ENCODE measurements at places on chromosomes 6 and 20.

DNA sequence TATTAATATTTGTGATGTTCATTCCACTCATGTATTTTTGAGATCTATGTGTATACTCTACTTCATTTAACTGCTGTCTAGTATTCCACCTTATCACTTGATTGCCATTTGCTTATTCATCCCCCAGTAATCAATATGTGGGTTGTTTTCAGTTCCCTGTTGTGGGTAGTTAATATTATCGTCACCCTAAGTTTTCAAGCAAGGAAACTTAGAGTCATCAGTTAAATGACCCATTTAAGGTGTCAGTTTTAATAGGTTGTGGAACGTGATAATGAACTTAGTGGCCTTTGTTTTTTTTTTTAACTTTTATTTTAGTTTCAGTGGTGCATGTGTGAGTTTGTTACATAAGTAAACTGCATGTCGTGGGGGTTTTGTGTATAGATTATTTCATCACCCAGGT is 90.3 kb downstream of the SLC24A3 start:
- no peak for DNase-seq

DNA sequence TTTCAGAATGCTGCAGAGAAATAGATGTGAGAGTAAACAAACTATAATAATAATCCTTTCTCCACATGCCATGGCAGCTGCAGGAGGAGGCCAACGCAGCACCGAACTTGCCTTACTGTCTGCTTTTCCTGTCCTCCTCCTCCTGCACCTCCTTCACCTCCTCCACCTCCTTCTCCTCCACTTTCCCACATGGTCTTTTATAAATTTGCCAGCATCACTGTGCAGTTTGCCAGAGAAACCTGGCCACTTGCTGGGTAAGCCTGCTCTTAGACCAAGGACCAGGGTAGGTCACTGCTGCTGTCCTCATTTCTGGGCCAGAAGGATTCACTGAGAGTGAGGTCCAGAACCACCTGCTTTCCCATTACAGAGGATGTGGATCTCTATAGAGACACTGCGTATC is 8.7 kb downstream of the SGK1 start:
- DNase-seq = no peak

- DNase-seq = no peak
These were observed 5.0 kb downstream of the GCNT2 start for GRCh38 chr6:10526156-10526555.

GRCh38 chr6:147142684-147143245 is 61.5 kb upstream of the STXBP5 start:
- DNase-seq = no peak

- DNase-seq = no peak
These were observed 261.9 kb downstream of the PHF3 start for GRCh38 chr6:63897459-63897858.

- no peak for DNase-seq
These were observed 114.8 kb downstream of the MOXD1 start for GRCh38 chr6:132286298-132287019.

DNA sequence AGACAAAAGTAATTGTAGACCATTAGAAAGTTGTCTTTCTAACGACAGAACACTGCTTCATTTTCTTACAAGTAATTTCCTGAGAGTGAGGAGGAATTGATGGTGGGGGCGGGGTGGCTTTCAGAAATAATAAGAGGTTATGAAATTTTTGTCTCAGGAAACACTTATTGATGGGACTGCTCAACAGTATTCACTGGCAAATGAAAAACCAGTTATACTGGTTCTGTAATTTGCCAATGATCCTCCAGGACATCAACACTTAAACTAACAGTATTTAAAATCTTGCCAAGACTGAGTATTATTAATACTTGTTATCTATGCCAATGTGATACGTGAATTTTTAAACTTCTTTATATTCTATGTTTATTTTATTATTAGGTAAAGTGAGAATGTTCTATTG is 41.8 kb upstream of the FUT9 start:
- DNase-seq = no peak

GRCh38 chr6:159061805-159062563 is 17.2 kb upstream of the TAGAP start:
- DNase-seq = no peak

GRCh38 chr6:79158856-79159516 is 75.5 kb downstream of the HMGN3 start:
- DNase-seq = no peak

GRCh38 chr6:166005944-166006899 is 161.4 kb downstream of the TBXT start:
- DNase-seq = no peak

- no peak for DNase-seq
These were observed 150.9 kb upstream of the STMND1 start for GRCh38 chr6:16950825-16951495.

DNA sequence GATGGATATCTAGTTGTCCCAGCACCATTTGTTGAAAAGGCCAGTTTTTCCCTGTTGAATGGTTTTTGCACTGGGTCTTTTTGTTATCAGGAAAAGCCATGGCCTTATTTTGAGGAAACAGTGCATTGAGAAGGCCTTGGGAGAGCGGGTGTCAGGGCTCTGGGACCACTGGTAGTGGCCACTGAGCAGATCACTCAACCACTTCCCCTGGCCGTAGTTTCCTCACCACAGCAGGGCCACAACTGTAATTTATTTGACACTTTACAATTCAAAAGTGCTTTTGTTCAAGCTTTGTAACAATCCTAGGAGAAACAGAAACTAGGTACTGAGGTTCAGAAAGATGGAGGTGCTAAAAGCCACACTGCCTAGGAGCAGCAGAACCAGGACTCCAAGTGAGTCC is 281.8 kb downstream of the GMDS start:
- no peak for DNase-seq

- no peak for DNase-seq
These were observed 61.6 kb upstream of the DSP start for GRCh38 chr6:7479801-7480266.

DNA sequence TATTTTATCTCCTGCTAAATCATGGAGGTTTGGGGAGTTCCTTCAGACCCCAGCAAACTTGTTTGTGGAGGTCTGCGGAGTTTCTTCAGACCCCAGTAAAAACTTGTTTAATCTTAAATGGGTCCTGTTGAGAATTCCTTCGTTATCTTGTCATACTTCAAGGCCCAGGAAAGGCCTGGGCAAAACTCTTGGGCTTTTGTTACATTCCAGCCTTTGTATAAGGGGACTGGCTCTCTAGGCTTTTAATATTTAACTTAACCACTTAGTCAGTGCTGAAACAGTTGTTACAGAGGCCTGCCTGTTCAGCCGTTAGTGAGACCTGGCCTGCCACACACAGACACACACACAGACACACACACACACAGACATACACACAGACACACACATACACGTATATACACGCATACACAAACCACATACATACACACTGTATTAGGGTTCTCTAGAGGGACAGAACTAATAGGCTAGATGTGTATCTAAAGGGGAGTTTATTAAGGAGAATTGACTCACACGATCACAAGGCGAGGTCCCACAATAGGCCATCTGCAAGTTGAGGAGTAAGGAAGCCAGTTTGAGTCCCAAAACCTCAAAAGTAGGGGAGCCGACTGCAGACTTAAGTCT is 21.3 kb upstream of the CST3 start:
- no peak for DNase-seq

DNA sequence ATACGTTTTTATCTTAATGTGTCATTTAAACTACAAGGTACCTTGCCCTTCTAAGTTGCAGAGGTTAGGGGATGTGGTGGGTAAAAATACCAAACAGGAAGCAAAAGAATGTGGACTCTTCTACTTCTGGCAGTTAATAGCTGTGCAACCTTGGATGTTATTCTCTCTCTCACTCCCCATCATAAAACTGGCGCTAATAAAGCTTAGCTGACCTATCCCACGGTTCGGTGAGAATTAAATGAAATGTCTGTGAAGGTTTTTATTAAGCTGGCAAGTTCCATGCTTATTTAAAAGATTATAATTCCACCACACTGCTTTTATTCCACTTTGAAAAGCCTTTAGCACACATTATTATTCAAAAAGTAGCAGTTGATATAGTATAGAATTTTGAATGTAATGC is 127.8 kb upstream of the SLC22A23 start:
- no peak for DNase-seq

All from stimulated activated CD4-positive, alpha-beta T cell treated with anti-CD3 and anti-CD28 coated beads, Interleukin-15, amount 100 ng/mL, for 48 hours (primary cell).